ENCODE measurements at places on chromosomes 1 and 21. TPM values are rescaled to one million over a fixed set of nuclear protein-coding genes. Genes with fewer than 3 reads are reported as not detected.

TMPRSS15 gene
- 3.3 TPM for total RNA-seq

DNA sequence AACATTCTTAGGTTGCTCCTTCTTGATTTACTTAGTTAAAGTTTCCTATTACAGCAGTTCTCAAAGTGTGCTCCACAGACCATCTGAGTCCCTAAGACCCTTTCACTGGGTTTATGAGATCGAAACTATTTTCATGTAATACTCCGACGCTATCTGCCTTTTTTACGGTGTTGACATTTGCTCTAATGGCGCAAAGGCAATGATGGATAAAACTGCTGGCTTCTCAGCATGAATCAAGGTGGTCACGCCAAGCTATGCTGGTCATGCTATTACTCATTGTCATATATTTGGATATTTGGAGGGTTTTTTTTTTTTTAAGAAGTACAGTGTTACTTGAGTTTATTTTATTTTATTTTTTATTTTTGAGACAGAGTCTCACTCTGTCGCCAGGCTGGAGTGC lies 235.1 kb downstream of the KIF26B start:
- DNase-seq: no peak
- H3K4me1 ChIP-seq: peaks cover 5% of the 10 kb centered on the region
- H3K27me3 ChIP-seq: peaks cover 32% of the 10 kb centered on the region
- no peak overlapping the region for H3K4me3 ChIP-seq
- H3K27ac ChIP-seq: no peak overlapping the region

DNA sequence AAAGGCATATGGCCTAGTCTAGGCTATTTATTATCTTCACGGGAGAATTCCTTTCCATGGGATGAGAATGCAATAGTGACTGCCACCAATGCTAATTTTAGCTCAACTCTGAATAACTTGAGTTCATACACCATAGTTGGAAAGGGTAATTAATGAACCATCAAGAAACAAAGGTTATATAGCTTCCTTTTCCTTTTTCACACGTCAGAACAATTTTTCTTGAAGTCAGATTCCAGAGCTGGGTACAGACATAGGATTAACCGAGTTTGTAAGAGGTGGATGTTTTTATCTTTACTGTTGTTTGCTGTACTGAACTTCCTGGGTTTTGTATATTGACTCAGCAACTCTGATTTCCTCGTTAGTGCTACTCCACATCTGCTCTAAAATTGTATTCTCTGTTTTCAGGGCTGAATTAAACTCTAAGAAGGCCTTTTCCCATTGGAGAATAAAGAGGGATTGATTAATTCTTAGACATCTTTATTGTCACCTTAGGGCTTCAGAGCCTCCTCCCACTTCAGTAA lies 262.0 kb downstream of the NUF2 start:
- H3K27ac ChIP-seq: no peak overlapping the region
- no peak for DNase-seq
- H3K36me3 ChIP-seq: no peaks in the 10 kb centered on the region
- no peaks in the 10 kb centered on the region for H3K27me3 ChIP-seq
- no peak overlapping the region for H3K4me3 ChIP-seq

DNA sequence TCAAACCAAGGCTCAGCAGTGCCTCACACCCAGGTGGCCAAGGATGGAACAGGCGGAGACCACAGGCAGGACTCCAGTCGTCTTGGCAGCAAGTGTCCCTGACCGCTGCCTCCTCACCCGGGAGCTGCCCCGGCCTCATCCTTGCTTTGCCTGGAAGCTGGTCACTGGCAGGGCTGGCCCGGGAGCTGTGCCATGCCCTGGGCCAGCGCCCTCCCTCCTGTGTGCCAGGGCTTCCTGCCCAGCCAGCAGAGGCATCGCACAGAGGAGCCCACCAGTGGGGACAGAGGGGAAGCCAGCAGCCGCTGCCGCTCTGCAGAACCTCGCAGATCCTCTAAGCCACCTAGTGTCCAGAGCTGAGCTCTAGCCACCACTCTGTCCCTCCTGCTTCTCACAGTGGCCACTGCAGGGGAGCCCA lies 7.8 kb downstream of the CASZ1 start:
- no peak overlapping the region for H3K4me3 ChIP-seq
- H3K4me1 ChIP-seq: peaks cover 7% of the 10 kb centered on the region
- no peak for DNase-seq
- H3K36me3 ChIP-seq: peaks cover 5% of the 10 kb centered on the region

- H3K4me3 ChIP-seq: no peak overlapping the region
- DNase-seq: no peak
- no peaks in the 10 kb centered on the region for H3K36me3 ChIP-seq
- H3K4me1 ChIP-seq: no peaks in the 10 kb centered on the region
Measured at GRCh38 chr1:167706931-167707877, 14.6 kb upstream of the MPZL1 start.

OBSCN gene
- 29.6 TPM for total RNA-seq

- H3K36me3 ChIP-seq: no peaks in the 10 kb centered on the region
- no peaks in the 10 kb centered on the region for H3K4me1 ChIP-seq
- no peaks in the 10 kb centered on the region for H3K27me3 ChIP-seq
- H3K4me3 ChIP-seq: no peak overlapping the region
- no peak overlapping the region for H3K27ac ChIP-seq
Measured at GRCh38 chr1:15465674-15466073, 9.1 kb downstream of the CELA2A start.

- peaks cover 20% of the 10 kb centered on the region for H3K4me1 ChIP-seq
- H3K4me3 ChIP-seq: no peak overlapping the region
- no peaks in the 10 kb centered on the region for H3K27me3 ChIP-seq
- DNase-seq: no peak
Measured at GRCh38 chr1:90924982-90925381, 96.9 kb downstream of the ZNF644 start.

CTBS gene
- 20.9 TPM for total RNA-seq

DNA sequence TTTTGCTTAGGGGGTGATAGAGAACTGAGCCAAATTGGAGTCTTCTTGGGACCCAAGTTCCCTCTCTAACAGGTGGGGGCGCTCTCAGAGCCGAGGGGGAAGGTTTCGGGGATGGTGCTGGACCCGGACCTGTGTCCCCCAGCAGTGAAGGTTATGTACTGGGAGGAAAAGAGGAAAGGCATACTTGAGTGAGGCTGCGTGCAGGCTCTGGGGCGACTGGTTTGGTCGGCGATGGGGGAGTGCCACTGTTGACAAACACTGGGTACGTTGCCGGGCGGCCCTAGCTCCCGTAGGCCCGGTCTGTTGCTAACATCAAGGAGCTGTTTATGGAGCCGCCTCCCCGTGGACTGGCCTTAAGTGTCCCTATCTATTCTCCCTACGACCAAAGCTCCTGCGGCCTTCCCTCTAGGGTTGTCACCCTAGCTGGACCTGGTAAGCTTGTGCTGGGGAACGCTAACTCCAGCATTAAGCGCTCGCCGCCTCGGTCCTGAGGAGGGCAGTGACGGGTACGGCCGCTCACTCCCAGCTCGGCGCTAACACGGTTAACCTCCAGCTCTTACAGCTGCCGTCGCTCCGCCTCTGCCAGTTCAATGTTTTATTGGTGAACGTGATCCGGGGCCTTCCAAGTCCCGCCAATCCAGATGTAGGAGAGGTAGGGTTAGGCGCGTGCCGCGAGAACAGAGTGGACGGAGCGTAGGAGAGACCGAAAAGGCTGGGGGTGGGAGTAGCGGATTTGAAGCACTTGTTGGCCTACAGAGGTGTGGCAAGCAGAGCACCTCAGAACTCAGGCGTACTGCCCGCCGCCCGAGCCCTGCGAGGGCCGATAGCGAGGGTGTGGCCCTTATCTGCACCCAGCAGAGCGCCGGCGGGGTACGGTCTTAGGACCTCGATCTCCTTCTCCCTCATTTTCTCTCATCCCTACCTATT lies at the start of gene PPOX:
PPOX (plus strand) TSS at position 685 of the 927 bp plus-strand sequence. CDS start 422 bp downstream, outside the sequence.
- no peaks in the 10 kb centered on the region for H3K27me3 ChIP-seq
- H3K36me3 ChIP-seq: peaks cover 65% of the 10 kb centered on the region

Measured in MCF 10A (cell line).